ENCODE measurements at places on chromosomes 11 and 22.

DNA sequence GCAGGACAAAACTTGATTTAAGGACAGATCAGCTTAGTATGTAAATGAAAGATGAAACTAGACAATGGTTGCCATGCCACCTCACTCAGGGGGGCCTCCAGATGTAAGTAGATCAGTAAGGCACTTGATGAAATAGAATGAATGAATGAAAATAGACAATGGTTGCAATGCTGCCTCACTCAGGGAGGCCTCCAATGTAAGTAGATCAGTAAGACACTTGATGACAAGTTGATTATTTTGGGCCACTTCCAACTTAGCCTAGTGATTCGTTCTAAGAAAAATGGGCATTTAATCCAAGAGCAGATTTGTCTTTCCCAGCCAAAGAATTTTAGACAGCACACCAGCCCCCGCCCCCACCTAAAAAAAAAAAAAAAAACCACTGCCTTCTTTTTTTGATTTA lies 19.2 kb upstream of the SLC5A12 start:
- no peak for DNase-seq

- DNase-seq, result no peak
These were observed 9.2 kb upstream of the GAS2 start for GRCh38 chr11:22657101-22657694.

- no peak for DNase-seq
These were observed 13.5 kb downstream of the DTX4 start for GRCh38 chr11:59185386-59185945.

GRCh38 chr11:83265331-83265730 lies 20.8 kb downstream of the CCDC90B start:
- DNase-seq, result no peak

GRCh38 chr11:72305891-72306585 lies 62.1 kb upstream of the PHOX2A start:
- peak; percentile 3 for DNase-seq

GRCh38 chr11:31801298-31801702 lies 9.8 kb downstream of the PAX6 start:
- peak; percentile 48 for DNase-seq

DNA sequence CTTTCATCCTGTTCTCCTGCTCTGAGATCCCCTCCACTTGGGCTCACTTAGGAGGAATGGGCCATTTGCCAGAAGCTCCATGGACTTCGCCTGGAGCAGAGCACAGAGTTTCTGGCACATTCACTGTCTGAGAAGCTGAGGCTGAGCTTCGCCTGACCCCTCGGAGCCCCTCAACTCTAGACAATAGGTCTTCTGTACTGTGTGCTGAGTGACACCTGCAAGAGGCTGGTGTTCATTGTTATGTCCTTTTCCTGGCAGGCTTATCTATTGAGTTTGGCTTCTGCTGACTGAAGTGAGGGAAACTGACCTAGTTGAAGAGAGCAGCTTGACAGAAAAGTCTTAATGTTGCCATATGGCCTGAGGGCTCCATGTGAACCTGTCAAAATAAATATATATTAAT lies 124.3 kb downstream of the EHF start:
- DNase-seq, result no peak

GRCh38 chr11:124760806-124761205 lies 1.3 kb downstream of the ESAM start:
- DNase-seq, result peak; percentile 19

GRCh38 chr11:69671734-69672465 lies 3.3 kb downstream of the LTO1 start:
- no peak for DNase-seq

- no peak for DNase-seq
These were observed 12.3 kb upstream of the TXN2 start for GRCh38 chr22:36493690-36494110.

DNA sequence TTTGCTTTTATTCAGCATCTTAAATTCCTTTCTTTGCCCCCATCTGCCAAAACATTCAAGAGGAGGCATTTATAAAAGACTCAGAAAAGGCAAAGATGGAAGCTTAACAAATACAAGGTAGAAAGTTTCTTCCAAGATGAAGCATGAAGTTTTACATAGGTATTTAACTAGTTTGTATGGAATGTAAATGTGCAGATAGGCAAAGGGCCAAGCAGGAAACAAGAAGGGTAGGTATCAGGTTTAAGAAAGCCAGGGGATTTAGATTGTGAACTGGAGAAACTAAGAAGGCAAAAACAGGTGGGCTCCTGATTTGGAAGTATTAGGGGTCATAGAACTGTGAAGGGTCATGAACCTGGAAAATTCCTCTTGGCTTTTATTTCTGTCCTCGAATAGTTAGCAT lies 62.6 kb downstream of the PPP2R1B start:
- no peak for DNase-seq

DNA sequence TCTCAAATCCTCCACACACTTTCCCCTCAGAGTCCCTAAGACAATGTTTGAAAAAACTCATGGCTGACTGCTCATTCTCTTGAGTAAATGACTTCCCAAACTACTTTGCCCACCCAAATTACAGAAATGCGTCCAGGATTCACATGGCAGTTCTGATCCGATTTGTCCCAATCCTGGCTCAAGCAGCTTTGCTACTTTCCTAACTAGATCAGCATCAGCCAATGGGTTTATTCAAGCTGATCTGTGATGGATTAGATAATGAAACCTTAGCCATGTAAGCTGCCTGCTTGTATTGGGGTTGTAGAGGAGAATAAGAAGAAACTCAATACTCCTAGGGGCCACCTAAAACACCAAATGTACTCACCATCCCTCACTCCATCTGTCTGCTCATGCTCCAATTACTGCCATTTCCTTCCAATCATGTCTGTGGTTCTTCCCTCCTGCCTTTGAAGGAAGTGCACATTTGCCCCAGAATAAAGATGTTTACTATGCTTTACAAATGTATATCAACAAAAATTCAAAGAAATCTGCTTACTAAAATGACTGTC lies 6.9 kb downstream of the RBFOX2 start:
- DNase-seq, result no peak

GRCh38 chr22:38066381-38067027 lies 9.3 kb downstream of the PICK1 start:
- DNase-seq, result no peak

DNA sequence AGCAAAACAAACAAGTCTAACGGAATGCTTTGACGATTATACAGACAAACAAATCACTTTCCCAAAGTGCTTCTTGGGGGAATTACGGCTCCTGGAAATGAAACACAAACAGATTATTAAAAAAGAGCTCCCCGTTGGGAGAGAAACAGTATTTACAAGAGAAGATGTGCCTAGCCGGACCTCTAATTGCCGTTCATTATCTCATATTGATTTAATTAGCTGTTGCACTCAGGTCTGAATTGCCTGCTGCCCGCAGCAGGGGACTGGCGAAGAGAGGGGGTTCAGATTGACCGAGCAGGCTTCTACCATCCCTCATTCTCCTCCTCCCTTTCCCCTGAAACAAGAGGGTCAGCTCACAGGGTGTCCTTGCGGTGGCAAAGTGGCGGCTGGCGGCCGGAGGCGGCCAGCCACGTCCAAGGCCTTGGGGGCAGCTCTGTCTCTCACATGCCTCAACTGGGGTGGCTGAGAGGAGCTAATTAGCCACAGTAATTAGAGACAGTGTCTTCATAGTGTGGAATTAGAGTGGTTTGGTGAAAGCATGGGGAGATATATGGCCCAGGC lies 295.1 kb downstream of the MIAT start:
- DNase-seq, result no peak

DNA sequence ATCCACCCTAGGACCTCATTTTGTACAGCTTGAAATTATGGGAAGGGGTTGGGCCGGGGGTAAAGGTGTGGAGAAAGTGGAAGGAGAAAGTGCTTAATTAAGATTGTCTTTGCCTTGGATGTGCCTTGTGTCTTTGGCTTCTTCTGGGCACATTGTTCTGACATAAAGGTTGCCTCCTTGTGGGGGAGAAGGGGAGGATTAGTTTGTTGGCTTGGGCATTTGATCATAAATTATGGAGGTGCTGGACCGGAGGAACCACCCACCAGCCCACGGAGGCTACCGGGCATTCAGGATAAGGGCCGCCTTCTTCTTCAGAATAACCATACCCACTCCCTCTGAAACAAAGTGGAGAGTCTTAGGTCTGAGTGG lies 1.3 kb downstream of the PAFAH1B2 start:
- no peak for DNase-seq

DNA sequence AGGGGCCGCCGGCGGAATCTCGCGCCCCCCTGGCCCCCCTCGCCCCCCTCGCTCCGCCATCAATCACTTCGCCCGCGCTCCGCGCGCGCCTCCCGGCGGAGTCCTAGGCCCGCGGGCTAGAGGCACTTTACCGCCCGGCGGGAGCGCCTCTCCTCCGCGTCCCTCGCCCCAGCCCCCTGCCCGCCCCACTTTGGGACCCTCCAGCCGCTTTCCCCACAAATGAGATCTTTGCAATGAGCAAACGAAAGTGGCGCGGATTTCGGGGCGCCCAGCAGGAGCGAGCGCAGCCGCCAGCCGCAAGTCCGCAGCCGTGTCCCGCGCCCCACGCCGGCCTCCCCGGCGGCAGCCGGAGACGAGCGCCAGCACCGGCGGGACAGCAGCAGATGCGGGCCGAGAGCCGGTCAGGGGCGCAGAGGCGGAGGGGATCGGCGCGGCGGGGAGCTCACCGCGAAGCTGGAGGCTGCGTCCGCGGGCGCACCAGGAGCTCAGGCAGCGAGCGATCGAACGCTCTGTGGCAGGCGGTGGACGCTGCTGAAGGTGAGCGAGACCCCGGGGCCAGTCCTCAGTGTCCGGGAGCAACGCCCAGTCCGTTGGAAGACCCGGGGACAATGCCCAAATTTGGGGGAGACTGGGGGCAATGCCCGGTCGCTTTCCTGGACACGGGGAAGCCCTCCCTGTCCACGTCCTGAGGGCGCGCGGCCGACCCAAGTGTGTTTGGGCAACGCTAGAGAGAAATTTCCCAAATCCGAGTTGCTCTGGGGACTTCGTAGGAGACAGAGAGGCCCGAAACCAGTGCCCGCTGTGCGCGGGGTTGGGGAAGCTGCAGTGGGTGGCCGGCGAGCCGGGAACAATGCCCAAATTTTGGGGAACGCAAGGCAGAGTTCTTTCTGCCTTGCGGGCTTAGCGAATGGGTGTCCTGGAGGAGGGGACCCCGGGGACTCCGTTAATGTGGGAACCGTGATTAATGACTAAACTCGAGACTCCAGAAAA lies 1.5 kb upstream of the IGF2 start:
- DNase-seq, result peak; percentile 84

DNA sequence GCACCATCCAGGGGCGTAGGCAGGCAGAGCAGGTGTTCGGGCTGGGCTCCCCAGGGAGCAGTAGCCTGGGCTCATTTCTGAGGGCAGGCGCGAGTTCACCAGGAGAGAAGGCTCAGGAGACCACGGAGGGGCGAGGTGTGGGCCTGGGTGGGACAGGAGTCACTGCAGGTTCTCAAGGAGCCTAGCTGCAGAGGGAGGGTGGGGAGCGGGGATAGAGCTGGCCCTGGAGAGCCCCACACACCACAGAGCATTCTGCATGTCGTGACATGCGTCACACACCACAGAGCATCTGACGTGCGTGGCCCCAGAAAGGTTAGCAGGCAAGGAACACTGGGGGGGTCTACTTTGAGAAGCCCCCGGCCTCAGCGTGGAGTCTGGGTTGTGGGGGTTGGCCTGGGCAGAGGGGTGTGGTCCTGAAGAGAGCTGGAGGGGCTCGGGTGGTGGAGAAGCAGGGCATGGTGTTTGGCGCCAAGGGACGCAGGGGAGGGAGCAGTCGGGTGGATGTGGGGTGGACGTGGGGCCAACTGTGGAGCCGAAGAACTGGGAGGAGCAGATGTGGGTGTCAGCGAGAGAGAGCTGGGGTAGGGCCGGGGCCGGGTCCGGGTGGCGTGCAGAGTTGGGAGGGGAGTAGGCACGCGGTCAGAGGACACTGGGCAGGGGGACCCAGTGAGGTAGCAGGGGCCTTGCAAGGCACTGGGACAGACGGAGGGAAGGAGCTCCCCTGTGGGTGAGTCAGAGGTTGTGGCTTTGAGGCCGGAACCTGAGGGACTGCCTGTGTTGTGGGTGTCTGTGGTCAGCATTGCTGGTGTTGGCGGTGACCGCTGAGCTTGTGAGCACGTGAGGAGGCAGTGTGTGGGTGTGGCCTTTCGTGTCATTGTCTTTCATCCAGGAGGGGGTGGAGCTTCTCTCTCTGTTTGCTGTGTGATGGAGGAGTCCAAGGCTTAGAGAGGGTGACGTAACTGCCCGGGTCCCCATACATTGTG lies 25.5 kb downstream of the CTTN start:
- no peak for DNase-seq

GRCh38 chr11:35523861-35524260 lies 1.6 kb downstream of the PAMR1 start:
- no peak for DNase-seq

DNA sequence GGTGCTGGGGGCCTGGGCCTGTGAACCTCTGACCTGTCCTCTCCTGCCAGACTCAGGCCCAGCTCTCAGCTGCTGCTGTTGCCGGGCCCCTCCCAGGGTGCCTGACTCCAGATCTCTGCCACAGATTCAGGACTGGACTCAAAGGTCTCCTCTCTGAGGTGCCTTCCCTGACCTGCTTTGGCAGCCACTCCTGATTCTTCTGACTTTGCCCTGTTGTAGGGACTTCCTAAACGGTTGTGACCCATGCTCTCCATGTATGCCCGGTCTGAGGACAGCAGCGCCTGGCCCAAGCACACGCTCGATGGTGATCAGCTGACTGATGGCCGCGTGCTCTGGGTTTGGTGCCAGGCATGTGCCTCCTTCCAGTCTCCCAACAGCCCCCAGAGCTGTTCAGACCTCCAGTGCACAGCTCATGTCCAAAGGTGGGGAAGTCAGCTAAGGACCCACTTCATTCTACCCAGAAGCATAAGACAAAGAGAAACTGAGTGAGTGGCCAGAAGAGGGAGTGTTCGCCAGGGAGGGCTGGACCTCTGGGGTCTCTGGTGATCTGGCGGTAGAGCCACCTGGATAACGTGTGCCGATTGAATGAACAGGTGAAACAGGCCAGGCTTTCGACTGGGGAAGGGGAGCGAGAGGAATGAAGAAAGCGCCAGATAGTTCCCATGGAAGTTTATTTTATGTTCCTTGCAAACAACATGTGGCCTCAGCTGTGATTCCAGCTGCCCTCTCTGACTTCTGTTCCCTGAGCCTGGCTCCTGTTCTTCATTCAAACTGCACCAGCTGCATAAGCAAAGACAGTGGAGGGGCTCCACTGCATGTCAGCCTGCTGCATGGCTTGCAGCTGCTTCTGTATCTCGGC lies 8.1 kb upstream of the TOP3B start:
- no peak for DNase-seq

DNA sequence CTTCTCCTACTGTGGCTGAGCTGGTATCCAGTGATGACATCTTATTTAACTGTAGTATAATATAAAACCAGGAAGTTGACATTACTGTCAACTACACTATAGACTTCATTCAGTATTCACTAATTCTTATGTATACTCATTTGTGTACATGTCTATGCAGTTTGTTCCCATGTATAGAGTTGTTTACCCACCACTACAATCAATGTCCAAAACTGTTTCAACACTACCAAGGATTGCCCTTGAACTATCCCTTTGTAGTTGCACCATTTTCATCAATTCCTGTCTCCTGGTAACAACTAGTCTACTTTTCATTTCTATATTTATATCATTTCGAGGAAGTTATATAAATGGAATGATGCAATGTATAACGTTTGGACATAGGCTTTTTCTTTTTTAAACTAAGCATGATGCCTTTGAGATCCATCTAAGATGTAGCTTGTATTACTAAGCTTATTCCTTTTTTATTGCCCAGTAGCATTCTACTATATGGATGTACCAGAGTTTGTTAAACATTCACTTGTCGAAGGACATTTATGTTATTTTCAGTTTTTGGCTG lies 39.2 kb downstream of the TMEM135 start:
- DNase-seq, result no peak

Measured in right kidney (tissue), 9 donors.